ENCODE measurements at places on chromosomes 16 and 17.
A peak's percentile ranks its signal among the peaks of the same experiment; 100 is the strongest.

GRCh38 chr16:82651921-82652601 is 25.3 kb downstream of the CDH13 start:
- DNase-seq = no peak

DNA sequence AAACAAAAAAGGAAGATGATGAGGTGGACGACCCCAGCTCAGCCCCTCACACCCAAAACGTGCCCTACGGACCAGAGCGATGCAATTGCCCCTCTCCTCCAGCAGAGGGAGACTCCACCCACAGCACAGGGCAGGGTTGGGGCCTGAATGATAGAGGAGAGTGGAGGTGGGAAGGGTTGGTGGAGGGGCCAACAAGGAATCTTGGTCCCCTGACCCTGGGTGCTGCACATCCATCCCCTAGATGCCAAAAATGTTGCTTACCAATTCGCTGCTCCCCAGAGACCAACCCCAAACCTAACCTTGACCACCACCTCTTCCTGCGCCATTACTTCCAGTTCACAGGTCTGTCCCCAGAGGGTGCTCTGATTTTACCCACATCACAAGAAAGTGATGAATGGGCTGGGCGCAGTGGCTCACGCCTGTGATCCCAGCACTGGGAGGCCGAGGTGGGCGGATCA is 12.9 kb downstream of the P2RX5 start:
- DNase-seq = peak; percentile 42

DNA sequence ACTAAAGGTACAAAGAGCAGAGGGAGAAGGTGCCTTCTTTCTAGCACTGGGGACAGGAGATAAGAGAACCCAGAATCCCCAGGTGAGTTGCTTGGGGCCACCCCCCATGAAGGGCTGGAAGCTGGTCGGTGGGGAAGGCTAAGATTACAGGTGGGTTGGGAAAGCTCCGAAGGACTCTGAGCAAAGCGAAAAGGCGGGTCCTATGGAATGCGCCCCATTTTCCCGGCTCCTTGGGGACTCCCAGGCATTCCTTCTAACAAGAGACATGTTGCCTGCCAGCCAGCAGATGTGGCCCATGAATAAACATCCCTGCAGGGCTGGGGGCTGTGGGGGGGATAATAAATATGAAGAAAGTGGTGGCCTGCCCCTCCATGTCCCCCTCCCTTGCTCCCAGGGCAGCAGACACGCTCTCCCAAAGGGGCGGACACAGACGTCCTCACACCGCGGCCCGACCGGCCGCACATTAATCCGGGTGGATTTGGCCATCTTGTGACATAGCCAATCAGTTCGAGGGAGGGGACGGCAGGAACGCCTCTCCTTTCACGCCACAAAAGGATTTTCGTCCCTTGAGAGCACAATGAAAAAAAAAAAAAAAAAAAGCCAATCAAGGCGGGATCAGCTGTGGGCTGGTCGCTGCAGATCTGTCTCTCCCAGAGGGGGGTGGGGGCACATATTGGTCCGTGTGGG is 98.5 kb downstream of the SOX9 start:
- DNase-seq = no peak

GRCh38 chr17:79098282-79098867 is 23.8 kb downstream of the ENGASE start:
- DNase-seq = no peak

GRCh38 chr16:30921748-30922419 is 1.5 kb upstream of the FBXL19 start:
- peak; percentile 84 for DNase-seq

- peak; percentile 47 for DNase-seq
Measured at GRCh38 chr16:30092373-30093010, 768 bp upstream of the TBX6 start.

DNA sequence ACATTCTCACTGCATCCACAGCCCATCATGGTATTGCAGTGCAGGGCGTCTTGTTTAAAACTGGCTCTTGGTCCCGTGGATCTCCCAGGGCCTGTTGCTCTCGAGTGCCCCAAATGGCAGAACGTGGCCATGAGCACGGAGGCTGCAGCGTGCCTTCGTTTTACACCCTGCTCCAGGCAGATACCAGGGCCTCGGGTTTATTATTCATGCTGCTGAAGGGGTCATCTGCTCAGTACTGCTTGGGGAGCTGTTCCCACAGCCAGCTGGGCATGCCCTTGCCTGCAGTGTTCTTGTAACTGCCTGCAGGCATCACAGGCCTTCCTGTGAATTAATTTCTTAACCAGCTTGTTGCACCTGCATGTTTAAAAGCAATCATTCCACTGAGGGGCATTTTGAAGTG is 129.7 kb upstream of the CHMP6 start:
- peak; percentile 62 for DNase-seq

DNA sequence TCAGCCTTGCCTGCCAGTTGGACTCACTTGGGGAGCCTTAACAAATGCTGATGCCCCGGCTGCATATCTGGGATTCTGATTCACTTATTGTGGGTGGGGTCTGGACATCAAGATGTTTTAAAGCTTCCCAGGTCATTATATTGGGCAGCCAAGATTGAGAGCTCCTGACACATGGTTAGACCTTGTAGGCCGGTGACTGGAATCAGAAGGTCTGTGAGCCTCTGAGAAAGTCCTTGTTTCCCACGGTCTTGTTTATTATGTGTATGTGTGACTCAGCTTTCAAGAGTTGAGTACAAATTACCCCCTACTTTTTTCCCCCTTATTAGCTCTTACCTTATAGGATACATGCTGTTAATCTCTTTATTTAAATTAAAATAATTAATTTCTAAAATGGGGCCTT is 103.5 kb downstream of the ABCC1 start:
- no peak for DNase-seq
